Skeletal muscle tissue (tissue), 5 donors: ENCODE measurements at places on chromosomes 6 and 20. TPM values are rescaled to one million over a fixed set of nuclear protein-coding genes. Genes with fewer than 3 reads are reported as not detected.

CCN6 gene
- total RNA-seq: not detected

TEAD3 gene
- total RNA-seq: 6.8 TPM

VGLL2 gene
- 17.7 TPM for total RNA-seq

ZNF337 gene
- total RNA-seq: 16.2 TPM

SLC52A3 gene
- not detected for total RNA-seq

HSPA1L gene
- total RNA-seq: 5.2 TPM

MROH8 gene
- total RNA-seq: 1.0 TPM

ZBTB46 gene
- total RNA-seq: 52.2 TPM

VNN1 gene
- under 0.01 TPM for total RNA-seq

MMP24 gene
- total RNA-seq: under 0.01 TPM

LRP11 gene
- total RNA-seq: 15.7 TPM
